ENCODE measurements at places on chromosomes 1 and 21.

GRCh38 chr1:21936366-21937031 lies 611 bp downstream of the HSPG2 start:
- no peak for DNase-seq

DNA sequence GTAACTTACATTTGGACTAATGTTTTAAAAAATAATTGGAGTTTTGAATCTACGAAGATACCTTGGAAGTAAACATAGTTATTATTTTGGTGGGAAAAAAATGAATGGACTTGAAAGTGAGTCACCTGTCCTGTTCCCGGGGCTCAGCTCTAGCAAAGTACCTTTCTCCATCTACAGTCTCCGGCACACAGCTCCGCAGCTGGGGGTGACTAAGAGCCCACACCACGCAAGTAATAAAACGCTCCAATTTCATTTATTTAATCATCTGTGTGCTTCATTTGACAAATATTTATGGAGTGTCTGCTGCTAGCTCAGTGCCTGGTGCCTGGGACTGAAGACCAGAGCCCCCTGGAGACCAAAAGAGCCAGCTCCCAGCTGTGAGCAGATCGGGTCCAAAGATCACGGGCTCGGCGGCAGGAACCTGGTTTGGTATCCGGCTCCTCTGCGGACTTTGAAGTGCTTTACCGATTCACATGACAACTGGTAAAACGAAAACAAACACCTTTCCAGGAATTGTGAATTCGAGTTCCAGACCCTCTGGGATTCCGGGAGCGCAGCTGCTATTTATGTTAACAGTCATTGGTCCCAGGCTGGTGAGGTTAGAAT lies 1.7 kb upstream of the RIPK4 start:
- DNase-seq: no peak

DNA sequence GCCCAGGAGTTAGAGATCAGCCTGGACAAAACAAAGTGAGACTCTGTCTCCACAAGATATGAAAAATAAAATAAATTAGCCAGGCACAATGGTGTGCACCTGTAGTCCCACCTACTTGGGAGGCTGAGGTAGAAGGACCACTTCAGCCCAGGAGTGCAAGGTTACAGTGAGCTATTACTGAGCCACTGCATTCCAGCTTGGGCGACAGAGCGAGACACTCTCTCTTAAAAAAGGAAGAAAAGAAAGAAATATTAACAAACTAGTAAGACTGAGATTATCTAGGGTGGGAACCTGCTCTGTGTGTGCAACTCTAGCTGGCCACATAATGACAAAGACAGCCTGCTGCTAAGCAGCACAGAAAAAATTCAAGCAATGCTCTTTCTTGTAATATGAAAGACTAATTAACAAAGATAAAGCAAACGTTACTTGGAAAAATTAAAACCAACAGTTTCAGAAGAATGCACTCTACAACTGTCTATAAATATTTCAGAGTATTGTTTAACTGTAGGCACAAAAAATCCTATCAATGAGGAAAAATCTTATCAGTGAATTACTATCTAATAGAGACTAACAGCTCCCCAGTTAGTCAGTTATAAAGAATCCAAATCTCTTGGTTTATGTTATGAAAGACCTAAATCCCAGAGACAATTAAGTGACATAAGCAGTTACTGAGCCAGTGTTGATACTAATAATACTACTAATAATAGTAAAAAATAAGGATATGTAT lies 74.5 kb downstream of the ENAH start:
- no peak for DNase-seq

DNA sequence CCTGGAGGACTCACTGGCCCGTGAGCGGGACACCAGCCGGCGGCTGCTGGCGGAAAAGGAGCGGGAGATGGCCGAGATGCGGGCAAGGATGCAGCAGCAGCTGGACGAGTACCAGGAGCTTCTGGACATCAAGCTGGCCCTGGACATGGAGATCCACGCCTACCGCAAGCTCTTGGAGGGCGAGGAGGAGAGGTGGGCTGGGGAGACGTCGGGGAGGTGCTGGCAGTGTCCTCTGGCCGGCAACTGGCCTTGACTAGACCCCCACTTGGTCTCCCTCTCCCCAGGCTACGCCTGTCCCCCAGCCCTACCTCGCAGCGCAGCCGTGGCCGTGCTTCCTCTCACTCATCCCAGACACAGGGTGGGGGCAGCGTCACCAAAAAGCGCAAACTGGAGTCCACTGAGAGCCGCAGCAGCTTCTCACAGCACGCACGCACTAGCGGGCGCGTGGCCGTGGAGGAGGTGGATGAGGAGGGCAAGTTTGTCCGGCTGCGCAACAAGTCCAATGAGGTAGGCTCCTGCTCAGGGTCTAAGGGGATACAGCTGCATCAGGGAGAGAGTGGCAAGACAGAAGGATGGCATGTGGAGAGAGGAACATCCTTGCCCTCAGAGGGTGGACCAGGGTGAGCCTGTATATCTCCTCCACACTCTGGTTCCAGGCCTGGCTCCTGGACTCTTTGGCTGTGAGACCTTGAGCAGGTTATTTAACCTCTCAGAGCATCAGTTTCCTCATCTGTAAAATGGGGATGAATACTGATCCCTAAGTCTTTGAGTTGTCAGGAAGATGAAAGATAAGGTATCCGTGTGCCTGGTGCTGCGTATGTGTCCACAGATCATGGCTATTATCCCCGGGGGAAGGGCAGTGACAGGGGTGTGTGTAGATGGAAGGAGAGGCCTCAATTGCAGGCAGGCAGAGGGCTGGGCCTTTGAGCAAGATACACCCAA lies 17.2 kb upstream of the SEMA4A start:
- DNase-seq: no peak

DNA sequence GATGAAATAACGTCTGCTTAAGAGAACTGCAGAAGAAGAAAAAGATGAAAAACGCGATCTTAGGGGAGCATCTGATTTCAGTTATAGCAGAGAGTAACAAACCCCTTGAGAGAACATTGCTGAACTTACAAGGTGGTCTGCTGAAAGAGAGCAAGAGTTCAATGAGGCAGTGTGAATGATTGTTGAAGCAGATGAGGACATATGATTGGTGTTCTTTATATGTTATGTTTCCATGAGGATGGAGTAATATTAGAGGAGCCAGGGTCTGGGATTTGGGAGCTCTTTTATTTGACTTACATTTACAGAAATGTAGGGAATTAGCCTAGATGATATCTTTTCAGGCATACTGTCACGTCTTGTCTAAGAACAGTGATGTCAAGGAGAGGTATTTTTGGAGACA lies 1302.0 kb downstream of the KCNT2 start:
- no peak for DNase-seq

GRCh38 chr1:229665912-229666558 lies 40.0 kb downstream of the URB2 start:
- no peak for DNase-seq

DNA sequence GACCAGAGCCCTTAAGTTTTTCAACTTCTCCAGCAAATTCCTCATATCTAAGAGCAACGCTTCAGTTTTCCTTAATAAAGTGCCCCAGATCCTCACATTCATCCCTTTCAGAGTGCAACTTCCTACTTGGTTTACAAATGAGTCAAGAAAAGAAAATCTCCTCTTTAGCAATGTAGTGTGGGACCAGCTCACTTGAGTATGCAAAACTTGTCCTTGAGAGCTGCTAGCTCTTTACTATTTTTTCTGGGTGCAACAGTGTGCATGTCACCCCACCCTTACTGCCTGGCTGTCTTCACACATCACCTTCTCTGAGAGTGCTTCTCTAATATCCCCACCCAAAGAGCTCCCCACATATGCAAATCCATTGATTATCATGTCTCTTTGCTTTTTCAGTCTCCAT lies 203.1 kb upstream of the CAMK1G start:
- DNase-seq: no peak

DNA sequence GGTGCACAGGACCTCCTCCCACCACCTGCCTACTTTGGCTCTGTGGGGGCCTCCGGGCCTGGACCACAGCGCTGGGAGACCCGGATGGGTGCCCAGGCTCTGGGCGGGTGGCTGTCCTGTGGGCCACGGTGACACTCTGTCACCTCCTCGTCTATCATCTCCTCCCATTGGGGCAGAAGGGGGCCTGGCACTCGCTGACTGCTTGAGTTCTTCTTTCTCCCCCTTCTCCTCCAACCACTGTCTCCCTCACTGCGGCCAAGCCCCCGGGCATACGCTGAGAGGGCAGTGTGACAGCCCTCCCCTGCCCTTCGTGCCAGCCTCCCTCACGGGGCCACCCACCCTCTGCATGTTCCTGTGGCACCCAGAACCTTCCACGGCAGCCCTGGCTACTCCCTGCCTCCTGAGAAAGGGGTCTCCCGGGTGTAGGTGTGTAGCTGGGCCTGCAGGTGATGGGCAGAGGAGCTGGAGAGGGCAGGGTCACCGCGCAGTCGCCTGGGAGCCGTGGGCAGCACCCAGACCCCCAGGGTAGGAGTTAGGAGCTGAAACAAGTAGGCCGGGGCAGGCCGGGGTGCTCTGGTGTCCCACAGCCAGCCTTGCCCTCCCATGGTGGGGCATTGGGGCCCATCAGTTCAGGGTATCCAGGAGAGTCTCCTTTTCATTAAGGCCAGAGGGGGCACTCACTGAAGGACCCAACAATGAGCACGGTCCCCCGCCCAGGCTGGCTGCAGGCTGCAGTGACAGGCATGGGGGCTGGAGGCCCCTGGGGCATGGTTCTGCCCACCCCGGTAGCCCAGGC lies 9.2 kb upstream of the ARF1 start:
- DNase-seq: no peak

DNA sequence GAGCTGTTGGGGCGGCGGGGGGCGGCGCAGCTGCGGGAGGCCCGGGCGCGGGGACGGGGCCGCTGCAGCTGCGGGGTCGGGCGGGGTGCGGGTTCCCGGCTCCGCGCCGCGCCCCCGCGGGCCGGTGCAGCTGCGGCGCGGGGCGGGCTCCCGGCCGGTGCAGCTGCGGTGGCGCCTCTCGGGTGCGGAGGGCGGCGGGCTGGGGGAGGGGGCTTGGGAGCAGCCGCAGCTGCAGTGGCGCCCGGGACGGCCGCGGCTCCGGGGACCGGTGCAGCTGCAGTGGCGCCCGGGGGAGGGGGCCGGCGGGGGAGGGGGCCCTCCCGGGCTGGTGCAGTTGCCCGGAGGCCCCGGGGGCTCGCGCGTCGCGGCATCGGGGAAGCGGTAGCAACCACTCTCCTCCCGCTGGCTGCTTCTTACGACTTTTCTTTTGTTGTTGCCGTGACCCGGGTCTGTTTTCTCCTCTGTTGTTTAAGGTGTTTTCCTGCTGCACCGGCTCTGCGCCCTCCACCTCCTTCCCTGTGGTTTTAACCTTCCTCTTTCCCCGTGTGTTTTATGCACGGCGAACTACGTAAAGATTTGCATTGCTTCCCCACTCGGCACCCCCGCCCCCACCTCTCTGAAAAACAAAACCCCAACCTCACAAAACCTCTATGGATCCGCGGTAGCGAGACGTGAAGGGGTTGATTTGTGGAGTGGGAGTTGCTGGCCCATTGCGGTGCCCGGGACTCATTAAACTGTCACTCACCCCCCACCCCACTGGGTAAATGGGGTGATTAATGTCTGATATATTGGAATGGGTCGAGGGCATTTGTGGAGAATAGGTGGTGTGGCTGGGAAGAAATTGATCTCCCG lies 1.7 kb upstream of the ZBTB18 start:
- peak; percentile 20 for DNase-seq

DNA sequence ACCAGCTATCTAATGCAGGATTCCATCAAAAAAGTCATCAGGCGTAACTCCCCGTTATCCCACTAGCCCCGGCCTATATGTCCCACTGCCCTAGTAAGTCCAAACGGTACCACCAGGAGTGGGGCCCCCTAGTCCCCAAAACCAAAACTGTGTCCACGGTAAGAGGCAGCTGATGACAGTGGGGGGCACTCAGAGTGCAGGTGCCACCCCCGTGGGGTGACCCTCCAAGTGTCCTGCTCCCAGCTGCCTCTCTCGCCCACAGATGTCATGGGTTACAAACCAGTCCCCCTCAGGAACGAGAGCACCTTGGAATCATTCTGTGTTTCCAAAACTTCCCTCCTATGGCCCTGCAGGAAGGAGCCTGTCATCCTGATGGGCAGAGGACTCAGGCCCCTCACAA lies 10.9 kb upstream of the AURKAIP1 start:
- no peak for DNase-seq

DNA sequence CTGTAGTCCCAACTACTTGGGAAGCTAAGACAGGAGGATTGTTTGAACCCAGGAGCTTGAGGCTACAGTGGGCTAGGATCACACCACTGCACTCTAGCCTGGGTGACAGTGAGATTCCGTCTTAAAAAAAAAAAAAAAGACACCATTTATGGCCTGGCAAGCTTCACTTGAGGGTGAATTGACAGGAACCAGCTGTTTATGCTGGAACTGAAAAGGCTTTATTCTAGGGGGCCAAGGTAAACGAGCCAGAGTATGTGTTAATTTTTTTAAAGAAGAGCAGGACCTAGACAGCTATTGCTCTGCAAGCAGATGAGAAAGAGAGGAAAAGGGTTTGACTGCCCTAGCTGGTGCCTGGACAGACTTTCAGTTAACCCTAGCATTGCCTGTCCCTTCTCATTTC lies 37.0 kb downstream of the S100A6 start:
- no peak for DNase-seq
